ENCODE measurements at places on chromosomes 4 and X.

- peak; percentile 5 for DNase-seq
Observed at GRCh38 chr4:174521800-174522182, 497 bp downstream of the HPGD start.

DNA sequence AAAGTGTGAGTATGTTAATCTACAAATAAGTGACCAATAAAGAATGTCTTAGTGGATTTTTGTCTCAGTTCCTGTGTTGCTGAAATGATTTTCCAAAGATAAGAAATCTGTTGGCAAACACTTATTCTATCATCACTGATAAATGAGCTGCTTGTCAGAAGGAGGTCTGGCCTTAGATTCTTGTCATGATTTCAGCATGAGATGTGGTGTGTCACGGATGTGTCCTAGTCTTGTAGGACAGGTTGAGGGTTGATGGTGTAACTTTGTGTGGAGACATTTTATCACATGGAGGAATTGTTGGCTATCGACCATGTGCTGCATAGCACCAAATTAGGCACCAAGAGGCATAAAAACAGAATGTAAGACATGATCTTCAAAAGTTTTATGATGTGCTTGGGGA lies 31.8 kb upstream of the LIMCH1 start:
- no peak for DNase-seq

DNA sequence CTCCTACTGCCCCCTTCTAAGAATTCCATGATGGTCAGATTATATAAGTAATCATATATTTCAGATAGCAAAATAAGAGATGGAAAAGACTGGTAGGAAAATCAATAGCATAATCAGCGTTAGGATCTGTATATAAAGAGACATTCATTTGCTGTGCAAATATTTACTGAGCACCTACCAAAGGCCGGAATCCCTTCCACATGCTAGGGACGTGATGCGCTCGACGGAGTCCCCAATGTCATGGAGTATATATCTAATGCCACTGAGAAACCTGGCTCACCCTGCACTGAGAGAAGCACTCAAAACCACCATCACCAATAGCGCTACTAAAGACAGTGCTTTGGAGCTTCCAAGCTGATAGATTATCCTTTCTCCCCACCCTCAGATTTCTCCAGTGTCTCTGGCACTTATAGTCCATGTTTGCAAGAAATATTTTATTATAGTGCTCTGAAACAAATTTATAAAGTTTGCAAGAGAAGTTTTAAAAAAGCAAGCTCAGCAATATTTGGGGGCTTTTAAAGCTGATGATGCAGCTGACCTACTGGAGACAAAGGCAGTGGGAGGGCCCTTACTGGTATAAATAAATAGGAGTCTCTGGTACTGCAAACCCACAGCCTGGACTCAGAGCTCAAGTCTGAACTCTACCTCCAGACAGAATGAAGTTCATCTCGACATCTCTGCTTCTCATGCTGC lies at the start of gene CXCL13:
Gene CXCL13 (plus strand): TSS at position 611 of the 693 bp plus-strand sequence. CDS start 46 bp downstream, at position 657.
- DNase-seq = no peak

DNA sequence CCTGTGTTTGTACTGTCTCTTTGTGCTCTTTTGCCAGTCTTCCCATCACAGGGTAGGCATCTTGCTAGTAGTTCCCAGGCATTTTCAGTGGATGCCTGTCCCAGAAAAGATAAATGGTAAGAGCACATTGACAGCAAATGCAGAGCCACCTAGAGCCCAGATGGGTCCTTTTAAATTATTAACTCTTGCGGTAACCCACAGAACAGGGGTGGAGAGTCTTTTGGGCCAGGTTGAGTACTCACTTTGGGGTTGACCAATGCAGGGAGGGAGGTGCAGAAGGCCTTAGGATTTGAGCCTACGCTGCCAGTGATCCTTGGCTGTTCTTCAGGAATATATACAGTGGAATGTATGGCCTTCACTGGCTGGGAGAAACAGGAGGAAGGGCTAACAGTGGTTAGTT lies 173.8 kb downstream of the MSN start:
- DNase-seq = no peak

DNA sequence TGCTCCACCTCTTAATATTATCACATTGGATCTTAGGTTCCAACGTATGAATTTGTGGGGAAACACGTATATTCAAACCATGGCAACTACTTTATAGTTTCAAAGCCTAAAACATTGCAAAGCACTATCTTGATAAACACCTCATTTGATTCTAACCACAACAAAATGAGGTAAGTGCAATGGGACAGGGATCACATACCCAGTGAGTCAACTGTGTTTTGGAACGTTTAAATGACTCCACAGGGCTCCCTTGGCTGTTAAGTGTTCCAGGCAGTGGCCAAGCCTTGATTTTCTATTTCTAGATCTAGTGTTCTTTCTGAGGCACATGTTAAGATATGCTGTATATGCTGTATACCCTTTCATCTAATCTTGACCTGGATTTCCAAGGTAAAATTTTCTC lies 54.5 kb upstream of the C1QTNF7 start:
- DNase-seq = no peak

DNA sequence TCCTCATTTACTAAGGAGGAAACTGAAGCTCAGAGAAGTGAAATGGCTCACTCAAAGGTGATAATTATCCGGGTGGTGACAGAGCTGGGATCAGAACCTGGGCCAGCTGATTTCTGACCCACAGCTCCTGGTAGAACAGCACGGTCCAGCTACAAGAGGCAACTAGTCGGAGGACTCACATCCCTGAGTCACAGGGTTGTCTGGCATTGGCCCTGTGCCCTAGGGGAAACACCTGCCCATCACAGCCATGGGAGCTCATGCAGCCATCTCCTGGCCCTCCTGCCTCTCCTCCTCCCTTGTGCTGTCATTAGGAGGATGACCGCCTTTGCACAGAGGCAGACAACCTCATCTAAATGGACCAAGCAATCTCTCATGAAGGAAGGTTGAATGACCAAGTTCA lies 115.2 kb upstream of the TSPAN5 start:
- no peak for DNase-seq

- no peak for DNase-seq
Observed at GRCh38 chr4:127047930-127048329, 584.8 kb upstream of the INTU start.

- no peak for DNase-seq
Observed at GRCh38 chr4:158817562-158818296, 48.9 kb downstream of the FNIP2 start.

DNA sequence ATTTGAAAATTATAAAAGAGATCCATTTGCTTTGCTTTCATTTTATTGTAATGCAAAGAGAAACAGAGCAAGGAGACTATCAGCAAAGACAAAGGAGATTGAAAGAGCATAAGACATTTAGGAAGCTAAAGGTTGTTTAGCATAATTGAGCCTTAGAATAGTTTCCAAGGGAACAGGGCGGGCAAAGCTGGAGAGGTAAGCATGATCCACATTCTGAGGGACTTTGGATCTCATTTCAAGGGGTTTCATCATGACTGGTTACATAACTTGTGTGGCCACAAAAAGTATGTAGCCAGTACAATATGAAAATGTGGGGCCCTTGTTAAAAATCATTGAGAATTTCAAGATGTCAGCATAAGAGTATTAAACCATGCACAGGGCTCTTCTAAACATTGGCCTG lies 406.5 kb downstream of the RPA4 start:
- no peak for DNase-seq

GRCh38 chrX:9805956-9806355 lies 19.7 kb downstream of the SHROOM2 start:
- DNase-seq = no peak

- no peak for DNase-seq
Observed at GRCh38 chrX:40008791-40009461, 88.8 kb downstream of the BCOR start.

Data from CD4-positive, alpha-beta T cell treated with Interleukin-10 for 1 hour (primary cell).